ENCODE measurements at places on chromosomes 3 and 15.

- DNase-seq: no peak
These were observed 377.1 kb upstream of the TBL1XR1 start for GRCh38 chr3:177574222-177574856.

DNA sequence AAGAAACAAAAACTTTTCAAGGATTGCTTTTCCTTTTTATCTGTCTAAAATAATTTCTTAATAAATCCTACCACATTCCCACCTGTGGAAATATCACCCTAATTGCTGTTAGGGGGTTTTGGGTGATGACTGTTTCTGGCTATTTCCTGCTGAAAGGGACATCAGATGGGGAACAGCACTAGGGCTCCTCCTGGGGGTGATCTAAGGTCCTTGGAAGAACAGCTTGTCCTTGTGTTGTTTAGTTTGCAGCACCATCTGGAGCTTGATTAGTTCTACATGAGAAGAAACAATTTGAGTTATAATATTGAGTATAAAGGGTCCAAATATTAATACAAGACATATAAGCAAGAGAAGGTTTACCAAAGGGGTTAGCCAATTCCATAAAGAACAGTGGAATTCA lies 18.7 kb downstream of the OR5H15 start:
- no peak for DNase-seq

GRCh38 chr3:39505866-39506742 lies 38.6 kb downstream of the MOBP start:
- DNase-seq: no peak

DNA sequence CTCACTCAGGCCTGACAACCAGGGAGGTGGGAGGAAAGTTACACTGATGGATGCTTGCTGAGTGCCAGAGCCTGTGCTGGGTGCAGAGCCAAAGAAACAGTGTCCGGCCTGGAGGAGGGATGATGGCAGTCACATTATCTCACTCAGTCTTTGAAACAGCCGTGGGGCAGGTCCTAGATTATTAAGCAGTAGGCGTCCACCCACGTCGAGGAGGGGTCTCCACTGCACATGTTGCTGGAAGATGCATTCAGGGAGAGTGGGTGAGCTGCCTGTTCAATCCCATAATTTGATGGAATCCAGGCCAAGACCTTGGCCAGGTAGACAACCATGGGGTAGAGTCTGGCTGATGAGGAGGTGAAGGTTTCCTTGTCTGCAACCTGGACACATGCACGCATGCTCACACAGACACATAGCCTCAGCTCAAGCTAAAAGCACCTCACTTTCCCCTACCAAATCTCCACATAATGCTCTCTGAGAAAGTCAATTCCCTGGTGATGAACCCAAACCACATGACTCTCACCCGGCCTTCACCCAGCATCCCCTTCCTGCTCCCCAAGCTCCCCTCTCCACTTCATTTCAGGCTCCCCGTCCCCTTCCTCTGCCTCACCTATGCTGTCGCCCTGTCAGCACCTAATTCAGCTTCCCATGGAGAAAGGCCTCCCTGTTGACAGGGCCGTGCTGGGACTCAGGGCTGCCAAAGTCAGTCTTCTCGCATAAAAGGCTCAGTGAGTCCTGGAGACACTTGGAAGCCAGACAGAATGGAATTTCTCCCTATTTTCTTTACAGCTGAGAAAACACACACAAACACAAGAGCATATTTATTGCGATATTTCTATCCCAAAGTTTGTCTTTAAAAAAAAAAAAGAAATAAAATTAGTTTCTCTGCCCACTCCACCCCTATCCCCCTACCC lies 29.8 kb downstream of the ACAN start:
- no peak for DNase-seq

DNA sequence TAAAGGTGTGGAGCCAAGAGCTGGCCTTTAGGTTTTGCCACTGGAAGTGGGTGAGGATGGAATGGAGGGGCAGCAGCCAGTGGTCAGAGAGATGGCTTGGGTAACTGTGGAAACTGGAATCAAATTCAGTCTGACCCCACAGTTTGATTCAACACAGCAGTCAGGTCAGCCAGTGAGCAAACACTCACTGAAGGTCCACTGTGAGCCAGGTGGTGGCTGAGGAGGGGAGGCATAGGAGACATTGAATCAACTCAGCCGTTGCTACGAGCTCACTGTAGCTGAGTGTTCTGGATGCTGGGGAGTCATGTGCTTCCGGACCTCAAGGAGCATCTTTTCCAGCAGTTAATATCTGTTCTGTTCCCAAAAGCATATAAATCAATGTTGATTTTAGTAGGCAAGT lies 37.5 kb downstream of the LPP start:
- DNase-seq: no peak

GRCh38 chr3:17749281-17749680 lies 6.8 kb upstream of the TBC1D5 start:
- no peak for DNase-seq

DNA sequence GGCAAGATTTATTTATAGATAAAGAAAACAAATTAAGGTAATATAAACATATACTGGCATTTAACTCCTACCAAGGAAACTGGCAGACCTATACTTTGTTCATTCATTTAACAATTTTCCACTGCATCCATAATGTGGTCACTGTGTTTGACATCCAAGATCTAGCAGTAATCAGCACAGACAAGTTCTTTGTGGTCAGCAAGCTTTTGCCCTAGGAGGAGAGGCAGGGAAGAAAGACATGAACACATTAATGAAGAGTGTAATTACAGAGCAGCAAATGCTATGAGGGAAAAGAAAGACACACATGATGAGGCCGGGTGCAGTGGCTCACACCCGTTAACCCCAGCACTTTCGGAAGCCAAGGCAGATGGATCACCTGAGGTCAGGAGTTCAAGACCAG lies 34.4 kb downstream of the SUCLG2 start:
- DNase-seq: no peak

DNA sequence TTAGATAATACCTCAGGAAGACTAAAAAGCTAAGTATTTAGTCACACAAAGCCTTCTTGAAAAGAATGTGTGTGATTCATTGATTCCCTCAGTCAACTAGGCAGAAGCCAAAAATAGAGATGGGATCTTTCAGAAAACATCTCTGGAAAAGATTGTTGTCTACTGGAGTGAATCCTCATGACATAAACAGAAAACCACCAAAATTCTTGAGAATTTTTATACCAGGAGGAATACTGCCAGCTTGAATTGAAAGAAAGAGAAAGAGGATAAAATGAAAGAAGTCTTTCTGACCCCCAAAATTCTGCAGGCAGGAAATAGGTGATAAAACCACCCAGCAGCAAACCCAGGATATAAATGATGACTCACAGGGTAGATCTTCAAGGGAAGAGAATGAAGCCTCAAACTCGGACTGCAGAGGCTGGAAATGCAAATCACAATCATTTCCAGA lies 363.1 kb upstream of the PLSCR5 start:
- no peak for DNase-seq

- no peak for DNase-seq
These were observed 38.3 kb upstream of the IGSF10 start for GRCh38 chr3:151499168-151499567.

DNA sequence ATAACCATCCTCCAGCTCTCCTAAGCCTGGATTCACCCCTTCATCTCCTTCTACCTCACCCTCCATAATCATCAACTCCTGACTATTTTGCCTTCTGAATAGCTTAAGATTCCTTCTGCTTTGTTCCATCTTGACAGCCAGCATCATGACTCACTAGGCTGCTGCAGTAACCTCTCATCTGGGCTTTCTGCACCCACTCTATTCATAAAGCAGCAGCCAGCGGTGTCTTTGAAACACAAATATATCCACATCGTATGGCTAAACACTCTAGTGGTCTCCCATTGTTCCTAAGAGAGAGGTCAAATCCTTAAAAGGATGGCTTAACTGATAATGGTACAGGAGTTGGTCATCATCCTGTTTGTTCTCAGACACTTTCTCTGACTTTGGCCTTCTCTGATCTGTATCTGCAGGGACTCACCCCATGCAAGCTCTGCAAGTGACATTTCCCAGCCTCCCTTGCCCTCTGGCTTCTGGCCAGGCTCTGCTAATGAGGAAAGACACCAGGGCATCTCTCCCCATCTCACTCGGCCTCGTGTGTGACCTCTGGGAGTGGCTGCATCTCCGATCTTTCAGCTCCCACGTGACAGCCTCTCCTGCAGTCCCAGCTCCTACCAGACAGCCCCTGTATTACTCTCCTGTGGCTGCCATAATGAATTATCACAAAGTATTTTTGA lies 6.2 kb downstream of the GRK7 start:
- no peak for DNase-seq

- no peak for DNase-seq
These were observed 45.7 kb downstream of the ZBTB11 start for GRCh38 chr3:101631098-101631796.

DNA sequence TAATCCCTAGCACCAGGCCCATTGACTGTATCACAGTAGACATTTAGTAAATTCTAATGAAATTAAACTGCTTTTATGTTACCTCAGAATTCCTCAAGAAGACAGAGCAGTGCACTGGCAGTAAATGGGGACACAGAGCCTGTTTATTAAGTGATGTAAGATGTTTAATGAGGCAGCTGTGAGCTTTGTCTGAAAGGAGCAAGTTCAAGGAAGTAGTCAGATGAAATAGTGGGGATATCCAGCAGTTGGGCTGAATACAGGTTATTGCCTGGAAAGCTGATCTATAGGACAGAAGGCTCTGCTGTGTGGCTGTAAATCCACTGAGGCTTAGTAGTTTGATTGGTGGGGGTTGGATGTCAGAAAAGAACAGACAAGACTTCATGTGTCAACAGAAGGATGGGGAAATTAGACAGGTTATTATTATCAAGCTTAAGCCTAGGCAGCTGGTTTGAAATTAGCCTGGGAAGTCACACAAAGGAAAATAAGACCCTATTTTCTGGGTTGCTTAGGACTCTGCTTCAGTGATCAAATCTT lies 62.2 kb downstream of the PFN2 start:
- no peak for DNase-seq

GRCh38 chr3:15685927-15686326 lies 84.4 kb downstream of the BTD start:
- no peak for DNase-seq

- no peak for DNase-seq
These were observed 196.1 kb downstream of the CNTN6 start for GRCh38 chr3:1288805-1289494.

DNA sequence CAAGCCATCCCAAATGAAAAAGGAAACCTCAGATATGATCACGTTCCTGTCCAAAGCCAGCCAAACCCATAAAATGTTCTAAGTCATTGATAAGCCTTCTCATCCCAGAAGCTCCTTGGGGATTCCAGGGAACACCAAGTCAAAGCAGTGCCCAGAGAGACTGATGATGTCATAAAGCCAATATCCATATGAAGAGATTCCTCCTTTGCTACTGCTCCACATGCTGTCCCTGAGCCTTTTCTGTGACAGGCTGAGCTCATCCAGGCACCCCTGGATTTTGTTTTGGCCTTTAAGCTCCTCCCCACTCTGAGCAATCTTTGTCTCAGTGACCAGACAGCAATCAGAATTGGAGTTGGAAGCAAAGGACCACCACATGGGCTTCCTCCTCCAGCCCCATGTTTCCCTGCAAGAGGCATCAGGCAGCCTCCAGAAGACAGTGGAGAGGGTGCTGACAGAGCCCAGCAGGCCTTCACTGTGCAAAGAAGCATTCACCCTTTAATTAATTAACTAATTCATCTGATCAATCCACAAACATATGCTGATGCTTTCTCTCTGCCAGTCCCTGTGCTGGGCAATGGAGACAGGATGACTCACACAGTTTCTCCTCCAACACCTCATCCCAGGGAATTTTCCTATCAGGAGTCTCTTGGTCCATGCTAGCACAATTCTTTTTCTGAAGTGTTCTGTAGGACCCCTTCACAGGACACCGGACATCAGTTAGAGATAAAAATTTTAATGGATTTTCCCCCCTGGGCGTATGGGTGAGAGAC lies 25.0 kb downstream of the MEX3B start:
- no peak for DNase-seq

DNA sequence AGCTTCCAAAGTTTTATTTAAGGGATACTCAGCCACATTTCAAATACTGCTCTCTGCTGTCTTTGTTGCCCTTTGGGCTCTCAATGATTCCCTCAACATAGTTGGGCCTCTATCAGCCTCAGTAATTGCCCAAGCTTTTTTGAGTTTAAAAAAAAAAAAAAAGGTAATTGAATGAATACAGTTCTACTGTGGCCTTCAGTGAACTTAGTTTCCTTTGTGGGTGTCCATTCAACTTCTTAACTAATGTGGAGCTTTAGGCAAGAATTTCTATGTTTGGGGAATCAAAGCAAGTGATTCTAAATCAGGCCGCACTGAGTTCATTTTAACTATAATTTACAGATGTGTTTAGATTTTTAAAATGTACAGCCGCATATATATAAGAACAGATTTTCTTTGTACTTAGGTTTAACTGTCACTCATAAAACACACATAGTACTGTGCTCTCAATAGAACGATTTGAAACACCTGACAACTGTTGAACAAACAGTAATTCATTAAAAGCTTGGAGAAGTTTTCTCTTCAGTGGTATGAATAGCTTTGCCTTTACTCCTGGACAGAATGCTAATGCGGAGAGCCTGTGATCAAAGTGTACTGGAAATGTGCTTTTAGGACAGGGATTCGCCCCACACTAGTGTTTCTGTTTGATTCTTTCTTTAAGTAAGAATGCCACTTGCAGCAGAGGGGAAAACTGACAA lies 844.9 kb upstream of the SEMA6D start:
- no peak for DNase-seq

GRCh38 chr3:29527246-29527645 lies 246.4 kb downstream of the RBMS3 start:
- DNase-seq: no peak

- no peak for DNase-seq
These were observed at the start of gene CHL1 for GRCh38 chr3:196311-197148. TSS of gene CHL1 (plus strand) at chr3:196763. CDS start at chr3:319777, 123,014 bp downstream.

DNA sequence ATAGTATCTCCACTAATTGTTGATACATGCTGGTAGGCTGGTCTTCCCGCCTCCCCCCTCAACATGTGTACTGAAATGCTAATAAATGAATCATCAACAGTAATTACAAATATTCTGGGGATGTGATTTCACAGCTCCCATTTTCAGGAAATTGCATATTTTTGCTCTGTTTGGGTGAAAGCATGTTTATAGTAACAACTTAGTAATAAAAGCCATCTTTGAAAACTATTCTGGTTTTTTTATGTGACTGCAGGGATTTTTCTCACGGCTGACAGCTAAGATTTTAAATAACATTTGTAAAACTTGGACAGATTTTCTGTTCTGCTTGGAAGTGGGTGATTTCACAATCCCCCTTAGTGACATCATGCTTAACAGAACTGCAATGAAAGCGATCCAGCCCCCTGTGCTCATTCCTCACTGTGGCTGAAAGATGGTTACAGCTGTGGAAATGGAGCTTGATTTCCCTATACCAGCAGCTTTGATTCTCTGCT lies 25.6 kb upstream of the FAM174B start:
- no peak for DNase-seq

GRCh38 chr3:67521053-67521646 lies 133.3 kb downstream of the SUCLG2 start:
- DNase-seq: no peak

Measured in stimulated activated CD8-positive, alpha-beta memory T cell treated with anti-CD3 and anti-CD28 coated beads, Interleukin-15, amount 100 ng/mL, for 48 hours (primary cell).